ENCODE measurements at places on chromosomes 12 and 14.
A peak's percentile ranks its signal among the peaks of the same experiment; 100 is the strongest.

DNA sequence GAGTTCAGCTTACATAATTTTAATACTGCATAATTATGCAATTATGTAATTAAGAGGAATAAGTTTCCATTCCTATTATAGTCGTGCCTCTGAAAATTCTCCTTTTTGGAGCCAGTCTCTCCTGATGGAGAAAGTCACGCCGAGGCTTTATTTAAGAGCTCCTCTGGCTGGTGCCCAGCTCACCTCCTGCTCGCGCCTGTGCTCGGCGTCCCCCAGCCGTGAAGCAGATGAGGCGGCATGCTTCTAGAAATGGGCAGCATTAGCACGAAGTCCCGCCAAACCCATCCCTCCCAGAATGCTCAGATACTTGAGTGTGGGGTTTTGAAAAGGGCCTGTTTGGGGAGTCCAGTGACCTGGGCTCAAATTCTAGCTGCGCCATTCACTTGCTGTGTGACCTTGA lies 153.0 kb downstream of the PHETA1 start:
- DNase-seq: no peak

DNA sequence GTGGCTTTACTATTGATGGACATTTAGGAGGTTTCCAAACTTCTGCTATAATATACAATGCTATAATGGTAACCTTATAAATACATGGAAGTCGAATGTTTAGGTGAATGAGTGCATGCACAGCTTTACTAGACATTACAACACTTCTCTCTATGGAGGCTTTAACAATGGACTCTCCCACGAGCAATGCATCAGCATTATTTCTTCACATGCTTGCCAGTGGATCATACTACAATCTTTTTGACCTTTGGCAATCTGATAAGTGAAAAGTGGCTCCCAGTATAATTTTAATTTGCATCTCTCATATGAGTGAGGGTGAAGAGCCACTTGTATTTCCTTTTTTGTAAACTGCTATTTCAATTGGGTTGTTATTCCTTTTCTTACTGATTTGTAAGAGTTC lies 18.2 kb downstream of the RDH12 start:
- DNase-seq: no peak

- no peak for DNase-seq
These were observed at the start of gene SLC8A3 for GRCh38 chr14:70188659-70189455. Gene SLC8A3 (minus strand): TSS chr14:70188951. CDS start chr14:70168422, 20,529 bp downstream.

GRCh38 chr12:76236640-76237039 lies 111.6 kb downstream of the BBS10 start:
- DNase-seq: no peak

DNA sequence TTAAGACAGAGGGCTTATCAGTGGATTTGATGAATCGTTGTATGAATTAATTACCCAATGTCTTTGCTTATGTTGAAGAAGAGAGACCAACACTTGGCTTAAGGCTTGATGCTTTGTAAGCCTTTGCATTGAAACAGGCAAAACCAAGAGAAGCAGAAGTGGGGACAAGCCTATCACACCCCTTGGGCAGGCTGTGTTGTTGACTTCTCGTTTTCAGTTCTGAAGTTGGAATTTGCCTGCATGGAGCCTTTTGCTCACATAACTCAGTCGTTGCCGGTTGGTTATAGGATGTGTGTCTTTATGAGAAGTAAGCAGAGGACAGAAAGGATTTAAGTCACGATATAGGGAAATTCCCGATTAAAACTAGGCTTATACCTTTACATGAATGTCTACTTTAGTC lies 94.7 kb downstream of the CCDC92 start:
- no peak for DNase-seq

GRCh38 chr12:31206038-31206670 lies 119.8 kb downstream of the SINHCAF start:
- no peak for DNase-seq

- no peak for DNase-seq
These were observed 29.7 kb downstream of the ZFP36L1 start for GRCh38 chr14:68762953-68763764.

GRCh38 chr14:69906201-69906600 lies 27.0 kb downstream of the SMOC1 start:
- DNase-seq: no peak

- DNase-seq: no peak
These were observed 28.4 kb upstream of the ATP2B1 start for GRCh38 chr12:89736995-89737394.

DNA sequence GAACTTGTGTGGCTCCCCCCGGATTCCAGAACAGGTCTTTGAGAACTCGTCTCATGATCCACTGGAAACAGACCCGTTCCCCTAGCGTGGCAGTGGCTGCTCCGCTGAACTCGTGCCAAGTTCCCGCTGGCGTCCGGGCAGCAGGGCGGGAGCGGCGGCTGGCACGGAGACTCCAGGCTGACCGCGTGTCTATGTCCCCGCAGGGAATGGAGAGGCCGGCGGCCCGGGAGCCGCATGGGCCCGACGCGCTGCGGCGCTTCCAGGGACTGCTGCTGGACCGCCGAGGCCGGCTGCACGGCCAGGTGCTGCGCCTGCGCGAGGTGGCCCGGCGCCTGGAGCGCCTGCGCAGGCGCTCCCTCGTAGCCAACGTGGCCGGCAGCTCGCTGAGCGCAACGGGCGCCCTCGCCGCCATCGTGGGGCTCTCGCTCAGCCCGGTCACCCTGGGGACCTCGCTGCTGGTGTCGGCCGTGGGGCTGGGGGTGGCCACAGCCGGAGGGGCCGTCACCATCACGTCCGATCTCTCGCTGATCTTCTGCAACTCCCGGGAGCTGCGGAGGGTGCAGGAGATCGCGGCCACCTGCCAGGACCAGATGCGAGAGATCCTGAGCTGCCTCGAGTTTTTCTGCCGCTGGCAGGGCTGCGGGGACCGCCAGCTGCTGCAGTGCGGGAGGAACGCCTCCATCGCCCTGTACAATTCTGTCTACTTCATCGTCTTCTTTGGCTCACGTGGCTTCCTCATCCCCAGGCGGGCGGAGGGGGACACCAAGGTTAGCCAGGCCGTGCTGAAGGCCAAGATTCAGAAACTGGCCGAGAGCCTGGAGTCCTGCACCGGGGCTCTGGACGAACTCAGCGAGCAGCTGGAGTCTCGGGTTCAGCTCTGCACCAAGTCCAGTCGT lies 1.5 kb downstream of the APOLD1 start:
- peak; percentile 71 for DNase-seq

DNA sequence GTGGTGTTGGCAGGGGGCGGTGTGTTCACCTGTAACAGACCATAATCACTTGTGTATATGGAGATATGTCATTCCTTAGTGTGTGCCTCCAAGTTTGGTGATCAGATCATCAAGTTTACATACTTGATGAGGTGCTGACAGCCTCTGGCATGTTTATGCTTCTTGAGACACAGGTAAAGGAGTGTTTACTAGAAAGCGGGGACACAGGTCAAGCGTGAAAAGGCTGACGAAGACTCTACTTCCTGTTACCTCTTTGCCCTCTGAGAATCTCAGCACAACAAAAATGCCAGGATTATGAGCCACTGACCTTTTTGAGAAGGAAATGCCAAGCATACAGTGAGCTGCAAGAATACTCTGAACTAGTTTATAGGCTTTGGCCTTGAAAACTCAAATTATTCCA lies 29.6 kb downstream of the PRDM4 start:
- DNase-seq: no peak

GRCh38 chr12:126040307-126040706 lies 975.1 kb downstream of the AACS start:
- no peak for DNase-seq

GRCh38 chr14:67428501-67429031 lies 16.6 kb upstream of the PLEK2 start:
- DNase-seq: no peak

DNA sequence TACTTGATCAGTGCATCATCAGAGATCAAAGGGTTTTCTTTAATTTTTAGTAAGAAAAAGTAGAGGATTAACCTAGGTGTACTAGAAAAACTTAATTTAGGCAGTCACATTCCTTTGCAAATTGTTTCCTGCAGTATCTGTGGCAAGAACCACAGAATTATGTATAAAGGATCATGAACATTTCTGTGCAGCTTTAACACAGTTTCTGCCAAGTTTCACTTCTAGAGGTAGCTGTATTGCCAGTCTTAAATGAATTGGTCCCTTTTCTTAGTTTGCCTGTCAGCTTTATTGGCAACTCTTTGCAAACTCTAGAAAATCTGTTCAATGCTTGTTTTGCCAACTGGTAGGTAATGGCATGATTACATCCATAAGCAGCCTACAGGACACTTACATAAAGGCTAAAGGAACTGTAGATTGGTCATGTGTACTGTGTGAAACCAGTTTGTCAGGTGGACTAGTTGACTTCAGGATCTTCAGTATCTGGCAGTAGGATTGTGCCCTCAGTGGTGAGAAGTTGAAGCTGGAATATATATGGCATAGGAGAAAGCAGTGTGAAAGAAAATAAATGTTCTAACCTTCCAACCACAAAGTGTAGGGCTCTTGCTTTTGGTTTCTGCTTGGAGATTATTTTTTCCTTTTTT lies 75.9 kb downstream of the TTLL5 start:
- no peak for DNase-seq

GRCh38 chr14:53742233-53742620 lies 214.4 kb downstream of the BMP4 start:
- no peak for DNase-seq

GRCh38 chr12:26936559-26937442 lies 980 bp downstream of the INTS13 start:
- no peak for DNase-seq

DNA sequence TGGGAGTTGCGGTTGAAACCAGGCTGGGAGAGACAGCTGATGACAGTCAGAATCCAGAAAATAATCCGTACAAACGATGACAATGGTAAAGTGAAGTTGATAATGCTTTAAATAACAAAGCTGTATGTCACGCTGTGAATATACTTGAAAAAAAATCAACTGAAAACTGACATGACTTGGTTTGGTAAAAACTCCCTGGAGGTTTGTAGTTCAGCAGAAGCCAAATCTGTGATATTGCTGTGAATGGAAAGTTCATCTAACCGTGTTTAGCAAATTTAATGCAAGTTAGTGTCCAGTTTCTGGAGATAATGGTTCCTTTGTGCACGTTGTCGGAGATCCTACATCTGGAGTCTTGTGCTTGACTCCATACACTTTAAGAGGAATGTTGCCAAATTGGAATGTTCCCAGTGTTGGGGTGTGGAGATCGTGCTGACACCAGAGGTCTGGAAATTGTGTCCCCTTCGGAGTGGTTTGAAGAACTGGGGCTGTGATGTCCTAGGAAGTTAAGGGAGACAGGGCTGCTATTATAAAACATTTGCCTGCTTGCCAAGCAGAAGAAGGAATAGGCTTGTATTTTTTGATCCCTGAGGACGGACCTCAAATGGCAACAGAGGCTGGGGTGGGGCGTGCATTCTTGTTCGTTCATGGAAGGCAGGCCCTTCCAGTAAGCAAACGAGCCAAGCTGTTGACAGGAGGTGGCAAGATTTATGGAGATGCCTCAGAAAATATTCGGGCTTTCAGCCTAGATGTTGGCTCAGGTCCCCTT lies 30.6 kb downstream of the PPFIBP1 start:
- DNase-seq: no peak

GRCh38 chr12:46384451-46385309 lies 12.1 kb upstream of the SLC38A2 start:
- no peak for DNase-seq

- DNase-seq: no peak
These were observed 18.0 kb downstream of the LUM start for GRCh38 chr12:91093341-91093740.

DNA sequence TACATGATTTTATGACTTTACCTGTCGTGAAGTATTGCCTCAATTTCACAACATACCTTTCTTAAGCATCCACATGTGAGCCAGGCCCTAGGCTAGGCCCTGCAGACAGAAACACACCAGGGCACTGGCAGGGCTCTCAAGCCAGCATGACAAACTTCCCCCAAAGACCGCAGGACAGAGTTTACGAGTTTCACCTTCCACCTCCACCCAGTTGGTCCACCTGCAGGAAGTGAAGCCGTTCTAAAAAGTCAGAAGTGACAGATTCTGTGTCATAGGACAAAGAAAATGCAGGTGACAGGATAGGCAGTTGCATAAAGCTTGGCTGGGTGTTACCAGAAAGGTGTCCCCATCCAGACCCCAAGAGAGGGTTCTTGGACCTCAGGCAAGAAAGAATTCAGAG lies 382.3 kb downstream of the PCNX1 start:
- no peak for DNase-seq

DNA sequence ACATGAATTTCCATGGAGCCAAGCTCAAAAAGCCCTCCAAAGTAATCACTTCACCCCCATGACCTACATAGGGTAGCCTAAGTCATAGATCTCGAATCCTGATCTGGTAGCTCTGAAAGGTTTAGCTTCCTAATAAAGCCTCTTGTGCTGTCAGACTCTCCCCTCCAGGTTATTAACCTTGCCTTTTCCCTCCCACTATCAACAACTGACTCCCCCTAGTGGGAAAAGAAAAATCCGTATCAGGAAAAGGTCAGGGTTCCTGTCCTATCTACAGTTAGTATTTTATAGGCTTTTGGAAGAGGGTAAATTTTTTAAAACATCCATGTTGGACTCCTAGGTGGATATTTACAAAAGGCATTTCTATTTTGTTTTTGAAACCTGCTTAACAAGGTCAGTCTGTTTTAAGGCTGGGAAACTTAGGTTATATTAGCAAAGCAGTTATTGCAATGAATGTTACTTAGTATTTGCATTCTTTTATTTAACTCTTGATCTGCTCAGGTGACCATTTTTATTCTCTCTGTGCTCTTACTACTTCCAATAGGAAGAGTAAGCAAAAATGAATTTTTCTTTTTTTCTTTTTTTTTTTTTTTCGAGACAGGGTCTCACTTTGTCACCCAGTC lies 8.0 kb downstream of the YY1 start:
- no peak for DNase-seq

GRCh38 chr14:68245146-68246073 lies 425.8 kb downstream of the RAD51B start:
- DNase-seq: no peak

DNA sequence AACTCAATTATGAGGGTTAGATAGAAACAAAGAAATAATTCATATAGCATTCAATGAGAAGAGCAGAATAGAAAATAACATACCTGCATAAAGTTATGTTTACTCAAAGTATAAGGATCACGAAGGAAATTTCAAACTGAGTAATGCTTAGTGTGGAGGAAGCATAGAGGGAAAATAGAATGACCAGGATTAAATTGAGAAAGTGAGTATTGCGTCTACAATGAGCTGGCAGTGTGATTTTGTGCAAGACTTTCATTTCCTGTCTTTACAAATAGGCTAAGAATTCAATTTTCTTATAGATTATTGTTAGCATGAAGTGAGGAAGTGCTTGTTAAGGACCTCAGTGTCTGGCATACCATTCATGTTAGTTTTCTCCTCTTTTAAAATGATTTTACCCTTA lies 12.0 kb downstream of the ADGRD1 start:
- DNase-seq: no peak

- no peak for DNase-seq
These were observed 58.9 kb downstream of the GPR65 start for GRCh38 chr14:88063811-88064210.

- DNase-seq: no peak
These were observed 46.8 kb downstream of the LRIG3 start for GRCh38 chr12:58873496-58873895.

DNA sequence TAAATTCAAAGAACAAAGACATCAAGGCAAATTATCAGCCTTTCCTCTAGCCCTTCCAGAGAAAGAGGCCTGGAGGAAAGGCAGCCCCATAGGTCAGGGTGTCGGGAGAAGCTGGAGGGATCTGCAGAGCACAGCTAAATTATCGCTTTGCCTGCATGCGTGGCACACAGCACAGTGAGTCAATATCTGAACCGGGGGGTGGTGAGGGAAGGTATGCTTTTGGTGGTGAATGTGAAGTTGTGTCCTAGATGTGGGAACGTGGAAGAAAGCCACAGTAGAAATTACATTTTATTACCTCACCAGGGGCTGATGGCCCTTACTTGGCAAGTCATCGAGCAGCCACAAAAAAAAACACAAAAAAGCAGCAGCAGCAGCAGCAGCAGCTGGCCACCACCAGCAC lies 243.2 kb downstream of the EGLN3 start:
- DNase-seq: no peak

GRCh38 chr12:59151243-59151642 lies 230.9 kb upstream of the LRIG3 start:
- no peak for DNase-seq

All from activated T-helper 1 cell treated with Interleukin-2 at 50 U/mL for 16 hours (primary cell).